ENCODE measurements at places on chromosomes 5 and 9.

- no peak for DNase-seq
Measured at GRCh38 chr5:137589185-137589584, 90.1 kb upstream of the SPOCK1 start.

GRCh38 chr5:72949481-72949880 lies 6.4 kb upstream of the FCHO2 start:
- DNase-seq, result peak; percentile 28

GRCh38 chr9:96483733-96484390 lies 33.9 kb downstream of the HABP4 start:
- DNase-seq, result no peak

DNA sequence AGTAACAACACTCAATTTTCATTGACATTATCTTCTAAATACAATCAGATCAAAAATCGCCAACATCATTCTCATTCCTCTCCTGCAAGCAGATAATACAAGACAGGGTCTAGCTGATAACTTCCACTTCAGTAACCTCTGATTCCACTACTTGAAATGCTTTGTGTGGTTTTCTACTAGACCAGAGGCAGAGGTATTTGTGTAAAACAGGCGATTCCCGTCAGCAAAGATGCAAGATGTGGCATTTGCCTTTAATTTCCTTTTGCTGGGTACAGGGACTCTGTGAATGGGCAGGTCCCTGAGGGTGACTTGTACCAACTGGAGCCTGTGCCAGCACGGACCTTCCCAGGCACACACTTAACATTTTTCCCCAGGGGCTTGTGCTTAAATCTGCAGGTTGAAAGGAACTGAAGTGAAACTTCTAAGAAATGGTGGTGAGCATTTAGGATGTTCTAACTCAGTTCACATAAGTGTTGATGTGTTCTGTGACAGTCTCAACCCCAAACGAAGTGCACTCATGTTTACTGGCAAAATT lies 625.5 kb upstream of the WWC1 start:
- DNase-seq, result no peak

DNA sequence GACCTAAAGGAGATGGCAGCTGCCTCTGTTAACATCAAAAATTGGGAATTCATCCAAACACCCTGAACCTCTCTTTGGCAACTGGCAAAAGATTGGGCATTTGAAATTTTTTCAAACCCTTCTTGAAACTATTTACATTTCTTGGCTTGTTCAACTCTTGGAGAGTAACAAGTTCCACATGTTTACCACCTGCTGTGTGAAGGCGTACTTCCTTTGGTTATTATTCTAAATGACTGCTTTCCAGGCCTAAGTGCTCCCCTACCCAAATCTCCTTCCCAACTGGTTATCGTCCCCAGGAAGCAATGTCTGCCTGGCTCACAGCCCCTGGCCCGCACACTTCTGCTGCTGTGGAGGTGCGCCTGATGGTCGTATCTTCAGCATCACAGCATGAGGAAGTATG lies 422.7 kb downstream of the DMAC1 start:
- no peak for DNase-seq

GRCh38 chr5:135481909-135482311 lies 29.8 kb upstream of the TIFAB start:
- no peak for DNase-seq

DNA sequence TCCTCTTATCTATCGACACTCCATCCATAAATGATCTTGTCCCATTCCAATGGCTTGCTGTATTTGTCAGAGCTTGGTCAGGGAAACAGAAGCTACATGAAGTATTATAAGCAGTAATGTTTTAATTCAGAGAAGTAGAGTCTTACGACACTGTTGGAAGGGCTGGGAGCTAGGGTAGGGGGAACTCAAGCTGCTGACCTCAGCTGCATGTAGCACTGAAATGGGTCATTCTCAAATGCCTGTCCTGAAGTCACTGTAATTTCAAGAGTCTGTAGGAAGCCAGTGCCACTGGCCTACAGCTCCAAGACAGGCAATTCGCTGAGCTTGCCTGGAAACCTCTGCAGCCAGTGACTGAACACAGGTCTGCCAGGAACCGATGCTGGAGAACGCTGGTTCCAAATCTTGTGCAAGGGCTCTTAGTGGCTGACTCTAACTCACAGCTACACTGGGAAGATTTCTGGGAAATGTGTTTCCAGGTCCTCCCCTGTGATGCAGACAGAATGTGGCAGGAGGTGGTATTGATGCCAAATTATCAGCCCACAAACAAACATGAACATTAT lies 532.4 kb downstream of the CCDC171 start:
- no peak for DNase-seq

GRCh38 chr5:159339460-159339859 lies 9.2 kb upstream of the IL12B start:
- no peak for DNase-seq

GRCh38 chr5:109739741-109740728 lies 50.3 kb downstream of the MAN2A1 start:
- DNase-seq, result no peak

DNA sequence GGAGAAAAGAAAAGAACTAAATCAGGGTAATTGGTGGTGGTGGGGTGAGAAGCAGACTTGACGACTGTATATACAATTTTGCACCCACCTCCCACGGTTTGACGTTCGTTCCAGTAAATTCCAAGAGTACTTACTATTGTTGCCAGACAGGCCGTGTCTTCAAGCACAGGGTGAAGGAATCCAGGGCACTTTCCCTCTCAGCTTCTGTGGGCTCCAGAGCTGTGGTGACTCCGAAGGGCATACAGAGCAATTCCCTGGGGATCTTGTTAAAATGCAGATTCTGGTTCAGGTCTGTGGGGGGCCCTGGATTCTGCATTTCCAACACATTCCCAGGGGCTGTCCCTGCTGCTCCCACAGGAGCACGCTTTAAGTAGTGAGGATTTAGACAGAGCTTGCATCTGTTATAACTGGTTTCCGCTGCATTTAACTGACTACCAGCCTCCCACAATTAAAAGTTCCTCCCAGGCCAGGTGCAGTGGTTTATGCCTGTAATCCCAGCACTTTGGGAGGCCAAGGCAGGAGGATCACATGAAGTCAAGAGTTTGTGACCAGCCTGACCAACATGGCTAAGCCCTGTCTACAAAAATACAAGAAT lies 49.3 kb upstream of the FANCC start:
- no peak for DNase-seq

GRCh38 chr5:148427370-148428042 lies 43.7 kb downstream of the FBXO38 start:
- no peak for DNase-seq

GRCh38 chr5:171236651-171237050 lies 72.4 kb upstream of the TLX3 start:
- no peak for DNase-seq

GRCh38 chr5:105168806-105169205 lies 1606.2 kb upstream of the NUDT12 start:
- DNase-seq, result no peak

GRCh38 chr5:158903006-158903405 lies 196.7 kb downstream of the EBF1 start:
- no peak for DNase-seq

GRCh38 chr9:108047264-108047663 lies 557.7 kb upstream of the KLF4 start:
- no peak for DNase-seq

- no peak for DNase-seq
Measured at GRCh38 chr5:138874241-138874640, 894 bp downstream of the LRRTM2 start.

DNA sequence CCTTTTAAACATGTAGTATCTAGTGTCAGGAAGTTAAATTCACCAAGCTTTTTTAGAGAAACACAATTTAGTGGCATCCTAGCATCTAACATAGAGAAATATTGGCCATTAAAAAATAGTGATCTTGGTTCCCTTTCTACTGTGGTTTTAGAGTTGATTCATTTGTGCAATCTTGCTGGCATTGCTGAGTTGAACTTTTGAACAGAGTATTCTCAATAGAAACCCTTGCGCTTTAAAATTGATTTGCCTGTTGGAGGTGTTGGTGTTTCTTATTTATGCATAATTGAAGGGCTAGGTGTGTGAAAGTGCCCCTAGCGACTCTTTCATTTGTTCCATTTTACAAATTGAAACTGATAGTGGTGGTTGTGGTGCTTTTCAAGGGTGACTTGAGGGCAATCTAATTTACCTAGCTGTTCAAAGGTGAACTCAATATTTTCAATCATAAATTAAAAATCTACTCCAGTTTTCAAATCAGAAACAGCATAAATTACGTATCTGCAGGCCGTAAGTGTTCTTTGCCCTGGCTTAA lies 73.0 kb upstream of the MPDZ start:
- DNase-seq, result no peak

GRCh38 chr5:84383816-84384603 lies 670 bp downstream of the EDIL3 start:
- no peak for DNase-seq

- no peak for DNase-seq
Measured at GRCh38 chr5:79811081-79811480, 121.4 kb downstream of the CMYA5 start.

DNA sequence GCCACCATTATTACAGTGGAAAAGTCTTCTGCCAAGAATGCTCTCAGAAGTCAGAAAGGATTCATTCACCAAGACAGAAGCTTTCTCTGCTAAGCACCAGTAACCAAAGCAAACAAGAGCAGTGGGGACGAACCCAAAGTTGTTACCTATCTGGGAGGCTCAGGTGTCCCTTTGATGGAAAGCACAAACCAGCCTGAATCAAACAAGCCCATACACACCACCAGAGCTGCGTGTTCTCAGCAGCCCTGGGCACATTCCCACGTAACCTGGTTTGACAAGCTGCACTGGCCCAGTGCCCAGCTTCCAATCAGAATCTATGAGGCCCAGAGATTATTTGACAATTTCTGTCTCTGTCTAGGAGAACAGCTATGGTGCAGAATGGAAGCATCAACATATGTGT lies 252.6 kb downstream of the ACTL7B start:
- DNase-seq, result no peak

DNA sequence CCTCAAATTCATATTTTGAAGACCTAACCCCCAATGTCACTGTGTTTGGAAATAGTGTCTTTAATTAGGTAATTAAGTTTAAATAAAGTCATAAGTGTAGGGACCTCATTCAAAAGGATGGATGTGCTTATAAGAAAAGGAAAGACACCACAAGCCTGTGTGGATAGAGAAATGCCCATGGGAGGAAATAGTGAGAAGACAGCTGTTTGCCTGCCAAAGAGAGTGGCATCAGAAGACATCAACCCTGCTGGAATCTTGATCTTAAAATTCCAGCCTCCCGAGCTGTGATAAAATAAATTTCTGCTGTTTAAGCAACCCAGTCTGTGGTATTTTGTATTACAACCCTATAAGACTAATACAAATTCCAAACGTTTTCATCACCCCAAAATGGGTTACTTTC lies 1867.9 kb upstream of the NUDT12 start:
- DNase-seq, result no peak

DNA sequence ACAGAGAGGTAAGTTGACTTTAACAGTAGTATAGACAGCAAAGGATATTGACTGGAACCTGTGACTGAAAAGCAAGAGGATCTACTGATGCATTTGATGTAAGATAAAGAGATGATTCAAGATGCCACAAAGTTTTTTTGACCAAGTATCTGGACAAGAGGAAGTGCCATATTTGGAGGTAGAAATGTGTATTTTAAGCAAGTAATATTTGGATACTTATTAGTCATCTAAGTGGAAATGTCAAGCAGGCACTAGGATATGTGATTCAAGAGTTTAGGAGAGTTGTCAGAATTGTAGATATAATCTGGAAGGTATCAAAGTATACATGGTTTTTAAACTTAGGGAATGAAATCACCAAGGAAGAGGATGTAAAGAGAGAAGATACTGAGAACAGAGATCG lies 686.1 kb upstream of the CHD1 start:
- DNase-seq, result no peak

GRCh38 chr5:40441733-40442132 lies 238.0 kb upstream of the PTGER4 start:
- no peak for DNase-seq

DNA sequence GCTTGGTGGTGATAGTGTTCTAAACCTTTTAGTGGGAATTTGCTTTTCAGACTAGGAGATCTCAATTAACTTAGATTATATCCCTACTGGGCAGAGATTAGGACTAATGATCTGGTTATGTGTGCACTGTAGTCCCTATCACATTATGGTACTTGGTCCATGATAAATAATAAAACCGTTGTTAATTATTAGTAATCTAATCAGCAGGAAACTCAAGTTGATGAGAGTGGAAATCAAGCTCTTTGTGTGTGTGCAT lies 262.3 kb downstream of the ARHGAP26 start:
- DNase-seq, result no peak

GRCh38 chr9:128887914-128888350 lies 6.0 kb downstream of the LRRC8A start:
- DNase-seq, result no peak

DNA sequence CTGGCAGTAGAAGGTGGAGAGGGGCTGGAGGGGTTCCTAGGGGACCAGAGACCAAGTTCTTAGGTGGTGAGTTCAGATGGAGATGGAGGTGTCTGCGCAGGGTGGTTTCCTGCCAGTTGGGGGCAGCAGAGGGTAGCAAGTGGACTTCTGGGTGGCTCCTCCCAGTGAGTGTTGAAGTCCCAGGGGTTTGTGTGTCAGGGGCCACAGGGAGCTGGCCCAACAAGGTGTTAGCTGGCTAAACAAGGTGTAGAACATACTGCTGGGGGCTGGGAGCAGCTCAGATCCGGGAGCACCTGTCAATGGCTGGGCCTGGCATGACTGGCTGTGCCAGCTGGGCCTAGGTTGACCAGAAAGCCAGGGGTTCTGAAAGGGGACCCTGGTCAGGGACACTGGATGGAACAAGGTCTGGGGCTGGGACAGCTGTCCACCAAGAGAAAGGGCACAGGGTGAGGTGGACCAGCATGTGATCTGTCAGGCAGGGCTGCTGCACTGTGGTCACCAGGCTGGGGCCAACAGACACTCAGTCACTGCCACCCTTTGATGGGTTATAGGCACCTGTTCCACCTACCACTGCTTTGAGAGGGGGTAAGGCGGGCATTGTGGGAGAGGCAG lies 35.6 kb downstream of the DAB2IP start:
- DNase-seq, result peak; percentile 48

DNA sequence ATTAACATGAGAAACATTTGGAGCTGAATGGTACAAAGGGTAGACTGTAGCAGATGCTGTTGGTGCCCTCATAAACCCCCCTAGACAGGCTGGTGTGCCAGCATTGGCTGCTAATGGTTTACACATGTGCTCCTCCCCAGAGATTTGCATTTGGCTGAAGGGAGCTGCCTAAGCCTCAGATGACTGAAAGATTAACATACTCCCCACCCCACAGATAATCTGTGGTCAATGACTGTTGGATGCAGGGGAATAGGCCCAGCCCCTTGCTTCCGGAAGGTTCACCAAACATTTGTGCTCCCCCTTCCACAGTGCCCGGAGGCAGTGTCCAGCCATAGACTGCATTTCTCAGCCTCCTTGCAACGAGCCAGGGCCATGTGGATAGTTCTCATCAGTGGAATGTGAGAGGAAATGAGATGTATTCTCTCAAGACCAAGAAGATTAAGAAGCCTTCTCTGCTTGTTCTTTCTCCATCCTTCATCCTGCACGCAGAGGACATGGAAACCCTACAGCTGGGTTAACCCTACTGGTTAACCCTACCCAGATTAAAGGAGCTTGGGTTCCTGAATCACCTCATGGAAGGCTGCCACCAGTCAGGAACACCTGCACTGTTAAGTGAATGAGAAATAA lies 79.6 kb downstream of the PHAX start:
- DNase-seq, result no peak

Data from CD14-positive monocyte (primary cell).